Sciatic nerve (tissue), 2 donors: ENCODE measurements at places on chromosomes 7 and 10. TPM values are rescaled to one million over a fixed set of nuclear protein-coding genes. Genes with fewer than 3 reads are reported as not detected.

- DNase-seq = no peak
These were observed 393.1 kb downstream of the TNS3 start for GRCh38 chr7:47188653-47189315.

The CPA2 gene
- 1.2 TPM for total RNA-seq

DNA sequence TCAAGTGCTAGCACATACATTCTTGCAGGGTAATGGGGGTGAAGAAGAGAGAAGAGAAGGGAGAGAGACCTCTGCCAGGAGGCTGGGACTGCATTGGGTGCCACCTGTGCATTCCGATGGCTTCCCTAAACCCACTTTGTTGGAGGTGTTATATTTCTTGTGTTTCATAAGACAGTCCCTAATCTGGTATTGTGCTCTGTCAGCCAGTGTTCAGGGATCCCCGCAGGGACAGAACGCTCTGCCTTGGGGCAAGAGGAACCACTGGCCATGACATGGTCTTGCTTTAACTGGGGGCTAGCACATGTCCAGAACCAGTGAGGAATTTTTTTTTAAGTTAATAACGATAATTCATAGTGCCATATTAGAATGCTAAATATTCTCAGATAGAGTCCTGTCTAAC is 365.2 kb upstream of the GALNT17 start:
- DNase-seq = no peak

DNA sequence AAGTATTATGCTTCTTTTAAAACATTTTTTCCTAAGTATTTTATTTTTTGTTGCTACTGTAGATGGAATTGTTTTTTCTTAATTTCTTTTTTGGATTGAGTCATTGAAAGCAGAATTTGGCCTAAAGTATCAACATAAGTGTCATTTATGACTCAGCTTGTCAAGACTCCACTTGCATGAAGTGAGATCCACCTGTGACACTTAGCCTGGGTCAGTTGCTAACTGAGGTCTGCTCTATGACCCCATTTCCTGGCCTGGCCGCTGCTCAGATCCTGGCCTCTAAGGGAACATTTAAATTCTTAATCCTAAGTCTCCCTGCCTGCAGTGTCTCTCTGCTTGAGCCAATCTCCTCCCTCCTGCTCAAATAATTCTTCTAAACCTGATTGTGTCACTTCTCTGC is 35.5 kb downstream of the TMEM270 start:
- no peak for DNase-seq

DNA sequence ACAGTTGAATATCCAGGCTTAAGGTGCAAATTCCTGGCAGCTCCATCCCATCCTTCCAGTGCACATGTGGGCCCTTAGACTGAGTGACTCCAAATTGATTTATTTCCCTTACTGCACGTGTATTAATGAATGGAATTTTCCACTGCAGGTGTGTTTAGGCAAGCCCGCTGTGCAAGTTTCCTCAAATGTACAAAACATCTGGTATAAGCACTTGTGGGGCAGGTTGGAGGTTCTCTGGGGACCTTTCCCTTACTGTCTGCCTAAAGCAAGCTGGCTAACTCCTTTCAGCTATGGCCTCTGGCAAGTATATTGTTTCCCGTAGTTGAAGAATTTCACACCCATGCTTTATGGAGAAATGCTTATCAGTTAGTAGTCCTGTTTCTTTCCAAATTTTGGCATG is 25.3 kb upstream of the GIMAP6 start:
- DNase-seq = no peak
